Activated CD8-positive, alpha-beta memory T cell treated with anti-CD3 and anti-CD28 coated beads, Interleukin-2, amount 10 ng/mL, durations not matched to agents 7 days and 5 days (primary cell): ENCODE measurements at places on chromosomes 7 and 10. TPM values are rescaled to one million over a fixed set of nuclear protein-coding genes. Genes with fewer than 3 reads are reported as not detected.

TMEM196 gene
- total RNA-seq: not detected

DNA sequence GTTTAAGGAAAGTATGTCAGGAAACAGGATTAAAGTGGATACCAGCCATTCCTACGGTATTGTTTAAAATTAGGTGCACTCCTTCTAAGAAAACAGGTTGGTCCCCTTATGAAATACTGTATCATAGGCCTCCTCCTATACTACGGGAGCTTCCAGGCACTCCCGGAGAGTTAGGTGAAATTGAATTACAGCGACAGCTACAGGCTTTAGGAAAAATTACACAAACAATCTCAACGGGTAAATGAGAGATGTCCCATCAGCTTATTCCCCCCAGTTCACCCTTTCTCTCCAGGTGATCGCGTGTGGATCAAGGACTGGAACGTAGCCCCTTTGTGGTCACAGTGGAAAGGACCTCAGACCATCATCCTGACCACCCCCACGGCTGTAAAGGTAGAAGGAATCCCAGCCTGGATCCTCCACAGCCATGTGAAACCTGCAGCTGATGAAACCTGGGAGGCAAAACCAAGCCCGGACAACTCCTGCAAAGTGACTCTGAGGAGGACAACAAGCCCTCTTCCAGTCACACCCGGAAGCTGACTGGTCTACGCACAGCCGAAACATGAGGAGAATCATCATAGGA, 25.1 kb upstream of the GHITM start:
- H3K4me3 ChIP-seq: no peak overlapping the region
- no peaks in the 10 kb centered on the region for H3K36me3 ChIP-seq
- no peak for DNase-seq
- peaks cover 10% of the 10 kb centered on the region for H3K27me3 ChIP-seq

GRCh38 chr7:29359482-29360093, 165.0 kb downstream of the CHN2 start:
- no peaks in the 10 kb centered on the region for H3K36me3 ChIP-seq
- H3K27ac ChIP-seq: no peak overlapping the region
- H3K27me3 ChIP-seq: no peaks in the 10 kb centered on the region
- H3K4me1 ChIP-seq: no peaks in the 10 kb centered on the region
- H3K4me3 ChIP-seq: no peak overlapping the region

DNA sequence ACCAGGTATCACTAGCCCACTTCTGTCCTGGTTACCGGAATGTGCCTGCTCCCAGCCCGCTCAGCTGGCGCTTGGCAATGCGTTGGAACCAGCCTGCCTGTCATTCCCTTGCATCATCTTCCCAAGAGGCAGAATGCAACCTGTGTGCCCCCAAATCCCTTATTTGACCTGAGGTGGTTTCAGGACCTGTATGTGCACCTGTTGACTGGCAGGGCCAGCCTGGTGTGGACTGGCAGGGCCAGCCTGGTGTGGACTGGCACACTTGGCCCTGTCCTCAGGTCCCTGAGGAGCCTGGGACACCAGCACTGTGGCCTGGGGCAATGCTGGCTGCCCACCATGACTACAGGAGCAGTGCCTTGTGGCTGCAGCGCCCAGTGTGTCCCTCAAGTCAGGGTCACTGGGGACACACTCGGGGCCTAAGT, 38.2 kb downstream of the ZNF467 start:
- no peak for DNase-seq
- no peak overlapping the region for H3K27ac ChIP-seq
- no peaks in the 10 kb centered on the region for H3K4me1 ChIP-seq
- H3K27me3 ChIP-seq: peaks cover 18% of the 10 kb centered on the region

GRCh38 chr10:52577047-52577446, 195.5 kb downstream of the MBL2 start:
- DNase-seq: no peak
- no peak overlapping the region for H3K4me3 ChIP-seq
- no peak overlapping the region for H3K27ac ChIP-seq
- no peaks in the 10 kb centered on the region for H3K4me1 ChIP-seq

DNA sequence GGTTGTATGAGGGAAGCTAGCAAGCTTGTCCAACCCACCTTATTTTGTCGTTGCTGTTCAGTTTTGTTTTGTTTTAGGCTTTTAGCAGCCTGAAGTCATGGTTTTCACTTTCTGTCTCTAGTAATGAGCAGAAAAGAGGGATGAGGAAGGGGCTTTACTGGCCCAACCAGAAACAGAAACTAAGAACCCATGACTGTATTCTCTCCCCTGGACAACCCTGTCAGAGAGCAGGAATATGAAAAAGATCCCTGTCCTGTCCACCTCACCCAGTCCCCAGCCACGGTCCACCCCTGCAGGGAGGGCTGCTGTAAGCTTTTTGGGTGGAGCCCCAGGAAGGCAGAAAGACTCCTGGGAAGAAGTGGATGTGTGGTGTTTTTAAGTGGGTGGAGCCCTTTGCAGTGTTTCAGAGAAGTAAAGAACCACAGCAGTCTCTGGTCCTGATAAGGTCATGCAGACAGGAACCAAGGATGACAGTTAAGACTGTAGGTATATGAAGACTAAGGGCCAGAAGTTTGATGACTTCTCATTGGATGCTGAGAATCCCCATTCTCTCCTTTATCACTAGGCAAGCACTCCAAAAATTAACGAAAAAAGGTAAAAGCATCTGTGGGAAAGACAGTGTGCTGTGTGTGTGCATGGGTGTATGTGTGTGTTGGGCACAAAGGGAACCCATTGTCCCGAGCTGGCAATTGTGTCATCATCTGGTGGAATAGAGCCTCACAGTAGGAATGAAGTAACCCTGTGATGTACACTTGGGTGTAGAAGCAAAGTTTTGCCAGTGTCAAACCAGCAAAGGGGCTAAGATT, 13.8 kb downstream of the MRPL32 start:
- no peaks in the 10 kb centered on the region for H3K36me3 ChIP-seq
- peak overlapping the region; percentile 73 for H3K4me3 ChIP-seq
- H3K27me3 ChIP-seq: no peaks in the 10 kb centered on the region
- peaks cover 14% of the 10 kb centered on the region for H3K4me1 ChIP-seq
- DNase-seq: peak; percentile 62

SPDYE8 gene
- not detected for total RNA-seq

RELN gene
- not detected for total RNA-seq

- DNase-seq: no peak
- H3K4me3 ChIP-seq: peak overlapping the region; percentile 97
- H3K27me3 ChIP-seq: no peaks in the 10 kb centered on the region
- peaks cover 33% of the 10 kb centered on the region for H3K36me3 ChIP-seq
- H3K4me1 ChIP-seq: peaks cover 34% of the 10 kb centered on the region
- peak overlapping the region; percentile 96 for H3K27ac ChIP-seq
Observed at GRCh38 chr10:63264617-63265221, 131.6 kb downstream of the NRBF2 start.

EN2 gene
- total RNA-seq: not detected

GRCh38 chr7:71691538-71691937, 559.6 kb downstream of the GALNT17 start:
- no peaks in the 10 kb centered on the region for H3K36me3 ChIP-seq
- DNase-seq: no peak
- no peak overlapping the region for H3K27ac ChIP-seq
- H3K4me1 ChIP-seq: no peaks in the 10 kb centered on the region
- no peaks in the 10 kb centered on the region for H3K27me3 ChIP-seq

- H3K27ac ChIP-seq: no peak overlapping the region
- DNase-seq: no peak
- H3K4me3 ChIP-seq: no peak overlapping the region
- no peaks in the 10 kb centered on the region for H3K4me1 ChIP-seq
- no peaks in the 10 kb centered on the region for H3K36me3 ChIP-seq
- H3K27me3 ChIP-seq: no peaks in the 10 kb centered on the region
Observed at GRCh38 chr7:153188630-153189029, 429.1 kb downstream of the ACTR3B start.

GRCh38 chr10:21406595-21407193, 118.8 kb downstream of the SKIDA1 start:
- H3K36me3 ChIP-seq: no peaks in the 10 kb centered on the region
- no peak overlapping the region for H3K27ac ChIP-seq
- H3K4me3 ChIP-seq: no peak overlapping the region
- no peak for DNase-seq

ACSM6 gene
- total RNA-seq: not detected

- H3K36me3 ChIP-seq: peaks cover 43% of the 10 kb centered on the region
- no peak overlapping the region for H3K27ac ChIP-seq
- H3K4me3 ChIP-seq: no peak overlapping the region
Observed at GRCh38 chr7:26213807-26214515, 12.4 kb downstream of the CBX3 start.

- no peak overlapping the region for H3K27ac ChIP-seq
- DNase-seq: no peak
- no peaks in the 10 kb centered on the region for H3K4me1 ChIP-seq
- no peaks in the 10 kb centered on the region for H3K36me3 ChIP-seq
Observed at GRCh38 chr10:98461500-98461842, 14.7 kb upstream of the HPS1 start.

- no peaks in the 10 kb centered on the region for H3K36me3 ChIP-seq
- DNase-seq: no peak
- H3K4me1 ChIP-seq: peaks cover 3% of the 10 kb centered on the region
- no peak overlapping the region for H3K27ac ChIP-seq
Observed at GRCh38 chr7:123622660-123623386, 21.2 kb downstream of the ASB15 start.

PKD2L1 gene
- total RNA-seq: not detected

DNA sequence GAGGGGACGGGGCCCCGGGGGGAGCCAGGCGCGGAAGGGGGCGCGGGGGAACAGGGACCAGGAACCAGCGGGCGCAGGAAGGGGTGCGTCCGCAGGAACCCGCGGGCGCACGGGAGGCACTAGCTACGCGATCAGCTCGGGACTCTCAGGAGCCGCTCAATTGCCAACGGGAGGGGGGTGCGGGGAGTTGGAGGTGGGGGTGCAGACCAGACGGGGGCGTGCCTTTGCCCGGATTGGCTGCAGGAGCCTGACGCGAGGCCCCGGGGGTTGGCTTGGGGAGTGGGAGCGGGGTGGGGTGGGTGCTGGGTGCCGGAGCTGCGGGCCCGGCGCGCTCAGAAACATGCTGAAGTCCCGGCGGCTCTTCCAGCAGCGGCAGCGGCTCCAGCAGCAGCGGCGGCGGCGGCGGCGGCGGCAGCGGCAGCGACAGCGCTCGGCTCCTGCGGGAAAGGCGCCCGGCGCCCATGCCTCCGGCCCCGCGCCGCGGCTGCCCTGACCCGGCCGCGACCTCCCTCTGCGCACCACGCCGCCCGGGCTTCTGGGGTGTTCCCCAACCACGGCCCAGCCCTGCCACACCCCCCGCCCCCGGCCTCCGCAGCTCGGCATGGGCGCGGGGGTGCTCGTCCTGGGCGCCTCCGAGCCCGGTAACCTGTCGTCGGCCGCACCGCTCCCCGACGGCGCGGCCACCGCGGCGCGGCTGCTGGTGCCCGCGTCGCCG, at the start of gene ADRB1:
Gene ADRB1 (plus strand): TSS at position 335 of the 715 bp plus-strand sequence. CDS start 267 bp downstream, at position 602.
- peak within 1 kb of the TSS; percentile 70 for H3K4me3 ChIP-seq
- DNase-seq: peak; percentile 76
- H3K27me3 ChIP-seq: peaks cover 79% of the 10 kb centered on the region
- H3K4me1 ChIP-seq: peaks cover 33% of the 10 kb centered on the region
- peaks cover 5% of the 10 kb centered on the region for H3K36me3 ChIP-seq

GRCh38 chr7:87223666-87224065, 4.1 kb upstream of the TMEM243 start:
- no peak overlapping the region for H3K27ac ChIP-seq
- DNase-seq: no peak
- no peak overlapping the region for H3K4me3 ChIP-seq
- peaks cover 22% of the 10 kb centered on the region for H3K4me1 ChIP-seq
- peaks cover 2% of the 10 kb centered on the region for H3K36me3 ChIP-seq

DNA sequence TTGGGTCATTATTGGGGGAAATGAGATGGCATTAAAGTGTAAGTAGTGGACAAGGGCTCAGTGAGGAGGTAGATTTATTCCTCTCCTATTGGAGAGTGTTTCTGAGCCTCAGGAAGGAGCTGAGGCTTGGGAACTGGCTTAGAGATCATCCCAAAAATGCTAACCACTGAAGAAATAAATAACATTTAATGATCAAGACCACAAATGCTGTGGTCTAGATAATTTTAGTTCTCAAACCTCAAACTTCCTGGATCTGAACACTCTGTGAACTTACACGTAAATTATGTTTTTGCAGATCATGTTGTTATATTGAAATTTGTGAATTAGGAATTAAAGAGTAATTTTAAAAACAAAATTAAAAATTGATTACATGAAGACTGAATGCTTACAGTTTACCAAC, 27.3 kb downstream of the MDFIC start:
- H3K36me3 ChIP-seq: peaks cover 51% of the 10 kb centered on the region
- H3K27me3 ChIP-seq: no peaks in the 10 kb centered on the region
- peak overlapping the region; percentile 35 for H3K27ac ChIP-seq
- H3K4me1 ChIP-seq: peaks cover 29% of the 10 kb centered on the region
- H3K4me3 ChIP-seq: peak overlapping the region; percentile 12

DNA sequence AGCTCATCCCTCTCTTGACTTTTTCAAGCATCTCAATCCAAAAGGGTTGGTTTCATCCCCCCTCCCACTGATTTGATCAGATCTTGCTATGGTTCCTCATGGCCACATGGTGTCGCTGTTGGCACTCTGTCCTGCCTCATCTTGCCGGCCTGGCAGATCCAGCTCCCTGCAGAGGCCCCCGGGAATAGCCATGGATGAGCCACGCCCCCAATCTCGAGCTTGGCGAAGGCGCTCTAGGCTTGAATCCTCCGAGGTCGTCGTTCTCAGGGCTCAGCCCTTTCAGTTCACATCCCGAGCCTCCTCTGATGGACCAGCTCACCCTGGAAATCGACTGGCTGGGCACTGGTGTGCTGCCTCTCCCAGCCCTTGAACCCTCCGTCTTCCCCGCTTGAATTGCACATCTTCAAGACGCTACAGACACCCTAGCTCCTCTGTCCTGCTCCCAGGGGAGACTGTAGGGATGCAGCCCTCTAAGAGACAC, 628.7 kb downstream of the TYW1 start:
- DNase-seq: peak; percentile 42
- no peak overlapping the region for H3K27ac ChIP-seq
- no peak overlapping the region for H3K4me3 ChIP-seq
- no peaks in the 10 kb centered on the region for H3K4me1 ChIP-seq

GRCh38 chr10:110967009-110967630, 47.7 kb downstream of the SHOC2 start:
- H3K4me3 ChIP-seq: no peak overlapping the region
- H3K27me3 ChIP-seq: no peaks in the 10 kb centered on the region
- no peak for DNase-seq
- H3K27ac ChIP-seq: no peak overlapping the region
- H3K36me3 ChIP-seq: peaks cover 35% of the 10 kb centered on the region

- H3K27me3 ChIP-seq: peaks cover 9% of the 10 kb centered on the region
- no peak overlapping the region for H3K4me3 ChIP-seq
- no peaks in the 10 kb centered on the region for H3K4me1 ChIP-seq
- H3K36me3 ChIP-seq: peaks cover 4% of the 10 kb centered on the region
- no peak overlapping the region for H3K27ac ChIP-seq
Observed at GRCh38 chr10:132048294-132048667, 17.5 kb upstream of the JAKMIP3 start.
